ENCODE measurements at places on chromosomes 3 and 15.

GRCh38 chr15:76344893-76345582 is 8.5 kb downstream of the ISL2 start:
- no peak overlapping the region for H3K27ac ChIP-seq
- no peak for DNase-seq
- no peaks in the 10 kb centered on the region for H3K36me3 ChIP-seq

DNA sequence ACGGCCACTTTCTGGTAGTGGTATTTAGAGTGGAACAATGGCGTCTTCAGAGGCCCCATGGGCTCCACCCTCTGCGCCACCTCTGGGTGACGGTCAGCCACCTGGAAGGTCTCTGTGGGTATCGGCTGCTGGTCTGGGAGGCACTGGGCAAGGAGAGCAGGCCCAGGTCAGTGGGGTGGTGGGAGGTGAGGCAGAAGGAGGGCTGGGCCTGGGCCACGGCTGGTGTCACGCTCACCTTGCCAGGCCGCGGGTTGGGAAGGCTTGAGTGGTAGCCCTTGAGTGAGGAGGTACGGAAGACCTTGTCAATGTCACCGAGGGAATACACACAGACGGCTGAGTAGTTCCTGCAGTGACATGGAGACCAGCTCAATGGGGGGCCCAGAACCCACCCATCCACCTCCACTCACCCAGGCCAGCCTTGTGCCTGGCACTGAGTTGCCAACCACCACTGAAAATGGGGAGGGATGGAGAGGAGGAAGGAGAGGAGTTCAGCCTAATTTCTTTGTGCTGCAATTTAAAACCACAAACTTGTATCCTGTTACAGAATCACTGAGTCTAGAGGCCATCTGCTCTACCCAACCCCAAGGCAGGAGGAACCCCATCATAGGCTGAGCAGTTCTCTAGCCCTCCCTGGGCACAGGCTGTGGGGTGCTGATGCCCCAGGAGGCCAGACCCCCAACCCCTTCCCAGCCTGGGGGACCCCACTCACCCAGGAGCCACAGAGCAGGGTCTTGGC is 19.0 kb downstream of the SEMA7A start:
- H3K27ac ChIP-seq = no peak overlapping the region
- H3K4me3 ChIP-seq = no peak overlapping the region
- peaks cover 4% of the 10 kb centered on the region for H3K4me1 ChIP-seq
- H3K36me3 ChIP-seq = peaks cover 17% of the 10 kb centered on the region

DNA sequence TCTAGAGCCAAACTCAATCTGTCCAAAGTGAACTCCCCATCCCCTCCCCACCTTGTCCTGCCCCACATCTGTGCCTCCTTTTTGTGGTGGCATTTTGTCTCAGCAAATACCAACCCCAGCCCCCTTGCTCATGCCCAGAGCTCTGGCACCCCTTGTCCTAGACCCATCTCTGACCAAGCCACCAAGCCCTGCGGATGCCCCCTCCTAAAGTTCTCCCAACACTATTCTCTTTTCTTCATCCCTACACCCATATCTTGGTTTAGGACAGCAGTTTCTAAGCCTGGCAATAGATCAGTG is 17.7 kb downstream of the ACAA1 start:
- H3K27ac ChIP-seq = no peak overlapping the region
- H3K4me3 ChIP-seq = no peak overlapping the region
- no peaks in the 10 kb centered on the region for H3K27me3 ChIP-seq
- peaks cover 6% of the 10 kb centered on the region for H3K36me3 ChIP-seq
- DNase-seq = no peak
- no peaks in the 10 kb centered on the region for H3K4me1 ChIP-seq

DNA sequence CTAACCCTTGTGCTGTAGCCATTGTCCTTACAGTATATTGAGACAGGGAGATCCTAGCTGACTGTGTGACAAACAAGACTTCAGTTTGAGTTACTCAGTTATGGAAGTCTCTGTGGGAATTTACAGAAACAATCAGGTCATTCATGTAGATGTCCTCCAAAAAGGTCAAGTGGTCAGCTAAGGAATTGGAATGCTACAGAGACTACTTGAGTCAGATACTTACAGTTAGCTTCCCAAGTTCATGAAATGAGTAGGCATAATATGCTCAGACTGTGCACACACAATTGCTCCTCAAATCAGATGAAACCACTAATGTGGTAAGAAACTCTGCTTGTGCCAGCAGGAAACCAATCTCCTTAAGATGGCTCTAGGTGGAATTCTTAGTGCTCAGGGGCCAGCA is 985.7 kb downstream of the NSUN3 start:
- no peak for DNase-seq
- H3K27ac ChIP-seq = no peak overlapping the region
- H3K4me3 ChIP-seq = no peak overlapping the region
- H3K36me3 ChIP-seq = no peaks in the 10 kb centered on the region

DNA sequence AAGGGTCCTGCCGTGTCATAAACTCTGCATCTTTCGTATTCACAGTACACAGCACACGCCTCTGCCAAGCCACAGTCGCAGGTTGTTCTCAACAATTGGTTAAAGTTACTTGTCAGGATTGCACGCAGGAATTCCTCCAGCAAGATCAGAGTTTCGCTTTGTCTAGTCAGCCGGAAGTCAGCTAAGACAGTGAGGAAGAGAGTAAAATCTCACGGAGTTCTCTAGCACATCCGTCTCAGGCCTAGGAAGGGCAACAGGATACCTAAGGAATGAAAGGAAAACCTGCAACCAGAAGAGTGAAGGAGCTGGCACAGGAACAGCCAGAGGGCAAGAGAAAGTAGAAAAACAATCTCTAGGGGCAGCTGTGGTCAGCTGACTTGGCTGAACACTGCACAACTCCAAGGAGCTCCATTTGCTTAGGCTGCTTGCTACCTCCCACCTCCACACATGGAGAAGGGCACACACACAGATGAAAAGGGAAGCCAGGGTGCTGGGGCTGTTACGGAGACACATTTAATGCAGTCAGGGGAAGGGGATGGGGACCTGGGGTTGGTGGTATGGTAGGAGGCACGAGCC is 23.7 kb downstream of the RORA start:
- no peak overlapping the region for H3K4me3 ChIP-seq
- H3K4me1 ChIP-seq = no peaks in the 10 kb centered on the region
- no peak overlapping the region for H3K27ac ChIP-seq
- DNase-seq = peak; percentile 65
- no peaks in the 10 kb centered on the region for H3K27me3 ChIP-seq

DNA sequence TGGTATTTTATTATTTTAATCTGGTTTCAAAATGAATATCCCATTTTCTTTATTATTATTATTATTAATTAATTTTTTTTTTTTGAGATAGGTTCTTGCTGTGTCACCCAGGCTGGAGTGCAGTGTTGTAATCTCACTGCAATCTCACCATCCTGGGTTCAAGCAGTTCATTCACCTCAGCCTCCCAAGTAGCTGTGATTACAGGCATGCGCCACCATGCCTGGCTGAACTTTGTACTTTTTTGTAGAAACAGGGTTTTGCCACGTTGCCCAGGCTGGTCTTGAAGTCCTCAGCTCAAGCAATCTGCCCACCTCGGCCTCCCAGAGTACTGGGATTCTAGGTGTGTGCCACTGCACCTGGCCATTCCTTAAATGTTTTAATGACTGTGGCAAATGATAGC is 28.6 kb downstream of the DAG1 start:
- DNase-seq = no peak
- H3K4me1 ChIP-seq = peaks cover 9% of the 10 kb centered on the region
- H3K36me3 ChIP-seq = no peaks in the 10 kb centered on the region
- no peak overlapping the region for H3K27ac ChIP-seq
- H3K27me3 ChIP-seq = no peaks in the 10 kb centered on the region

GRCh38 chr15:32763295-32763694 is 45.5 kb downstream of the GREM1 start:
- no peaks in the 10 kb centered on the region for H3K27me3 ChIP-seq
- H3K36me3 ChIP-seq = no peaks in the 10 kb centered on the region
- no peak overlapping the region for H3K4me3 ChIP-seq

DNA sequence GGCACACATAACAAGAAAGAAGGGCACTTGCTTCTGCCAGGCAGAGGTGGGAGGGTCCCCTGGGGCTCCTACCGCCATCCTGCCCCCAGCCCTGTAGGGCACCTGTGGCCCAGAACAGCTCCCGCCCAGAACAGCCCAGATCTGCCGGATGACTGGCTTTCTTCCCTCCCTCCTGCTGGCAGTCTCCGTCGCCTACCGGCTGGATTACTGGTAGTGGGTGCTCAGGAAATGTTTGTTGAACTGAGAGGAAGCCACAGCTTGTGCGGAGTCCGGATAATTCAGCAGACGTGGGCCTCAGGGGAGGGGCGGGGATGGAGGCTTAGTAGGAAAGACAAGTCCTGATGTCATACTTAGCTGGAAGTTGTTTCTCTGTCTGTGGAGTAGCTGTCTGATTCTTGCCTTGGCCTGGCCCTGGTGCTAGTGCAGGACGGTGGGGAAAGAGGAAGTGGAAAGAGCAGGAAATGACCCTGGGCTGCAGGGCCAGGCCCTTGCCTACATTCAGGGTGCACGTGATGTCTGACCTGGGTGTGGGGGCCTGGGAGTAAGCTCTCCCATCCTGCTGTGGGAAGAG is 6.7 kb downstream of the CCDC9B start:
- H3K4me1 ChIP-seq = peaks cover 18% of the 10 kb centered on the region
- peak; percentile 60 for DNase-seq
- H3K36me3 ChIP-seq = peaks cover 24% of the 10 kb centered on the region
- H3K27me3 ChIP-seq = no peaks in the 10 kb centered on the region
- H3K4me3 ChIP-seq = no peak overlapping the region
- peak overlapping the region; percentile 32 for H3K27ac ChIP-seq

- no peaks in the 10 kb centered on the region for H3K36me3 ChIP-seq
- peak; percentile 59 for DNase-seq
- H3K4me1 ChIP-seq = peaks cover 7% of the 10 kb centered on the region
- no peak overlapping the region for H3K4me3 ChIP-seq
- no peaks in the 10 kb centered on the region for H3K27me3 ChIP-seq
Observed at GRCh38 chr3:38992117-38992760, 59.5 kb downstream of the SCN11A start.

DNA sequence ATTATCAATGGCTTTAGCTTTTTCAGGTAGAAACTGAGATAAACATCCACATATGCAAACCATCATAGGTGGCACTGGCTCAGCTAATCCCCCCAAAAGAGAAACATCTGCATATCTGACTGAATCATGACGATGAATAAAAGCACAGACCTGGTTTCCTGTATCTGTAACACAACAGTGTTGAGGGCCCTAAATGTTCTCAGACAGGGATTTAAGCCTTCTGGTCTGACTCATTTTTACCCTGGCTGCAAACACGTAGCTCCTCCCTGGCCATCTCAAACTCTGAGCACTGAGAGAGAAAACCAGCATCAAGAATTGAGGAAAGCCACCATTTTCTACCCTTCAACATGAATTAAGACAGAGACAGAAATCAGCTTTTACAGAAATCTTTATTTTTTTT is 35.2 kb downstream of the GLB1 start:
- H3K27ac ChIP-seq = no peak overlapping the region
- H3K27me3 ChIP-seq = no peaks in the 10 kb centered on the region
- no peaks in the 10 kb centered on the region for H3K4me1 ChIP-seq
- no peak overlapping the region for H3K4me3 ChIP-seq

DNA sequence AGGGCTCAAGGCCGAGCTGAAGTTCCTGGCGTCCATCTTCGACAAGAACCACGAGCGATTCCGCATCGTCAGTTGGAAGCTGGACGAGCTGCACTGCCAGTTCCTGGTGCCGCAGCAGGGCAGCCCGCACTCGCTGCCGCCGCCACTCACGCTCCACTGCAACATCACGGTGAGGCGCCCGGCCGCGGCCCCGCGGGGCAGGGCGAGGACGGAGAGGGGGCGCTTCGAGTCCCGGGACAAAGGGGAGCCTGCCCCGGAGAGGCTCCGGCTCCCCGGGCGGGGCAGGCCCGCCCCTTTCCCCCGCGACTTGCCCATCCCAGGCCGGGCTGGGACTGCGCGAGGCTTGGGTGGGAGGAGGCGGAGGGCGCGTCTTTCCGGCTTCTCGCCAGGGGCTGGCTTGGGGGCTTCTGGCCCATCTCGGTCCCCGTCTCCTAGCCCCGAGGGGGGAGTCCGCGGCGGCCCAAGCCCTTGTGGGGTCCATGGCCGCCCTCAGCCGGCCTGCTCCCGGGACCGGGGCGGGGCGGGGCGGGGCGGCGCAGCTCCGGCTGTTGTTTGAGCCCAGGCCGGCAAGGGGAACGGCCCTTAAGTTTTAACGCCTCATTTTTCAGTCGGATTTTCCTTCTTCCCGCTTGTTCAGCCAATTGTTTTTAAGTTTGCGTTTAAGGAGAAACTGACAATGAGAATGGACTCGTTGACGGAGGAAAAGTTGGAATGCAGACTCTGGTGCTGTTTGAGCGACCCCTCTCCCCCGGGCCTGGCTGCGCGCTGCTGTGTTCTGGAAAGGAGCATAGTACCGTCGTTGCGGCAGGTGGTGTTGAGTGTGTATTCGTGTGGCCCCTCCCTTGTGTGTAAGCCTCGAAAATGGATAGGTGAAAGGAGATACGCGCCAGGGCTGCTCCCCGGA is 683 bp downstream of the UBE2Q2 start:
- DNase-seq = peak; percentile 56
- H3K27ac ChIP-seq = peak overlapping the region; percentile 84
- peak overlapping the region; percentile 97 for H3K4me3 ChIP-seq
- H3K27me3 ChIP-seq = no peaks in the 10 kb centered on the region
- H3K4me1 ChIP-seq = peaks cover 7% of the 10 kb centered on the region

DNA sequence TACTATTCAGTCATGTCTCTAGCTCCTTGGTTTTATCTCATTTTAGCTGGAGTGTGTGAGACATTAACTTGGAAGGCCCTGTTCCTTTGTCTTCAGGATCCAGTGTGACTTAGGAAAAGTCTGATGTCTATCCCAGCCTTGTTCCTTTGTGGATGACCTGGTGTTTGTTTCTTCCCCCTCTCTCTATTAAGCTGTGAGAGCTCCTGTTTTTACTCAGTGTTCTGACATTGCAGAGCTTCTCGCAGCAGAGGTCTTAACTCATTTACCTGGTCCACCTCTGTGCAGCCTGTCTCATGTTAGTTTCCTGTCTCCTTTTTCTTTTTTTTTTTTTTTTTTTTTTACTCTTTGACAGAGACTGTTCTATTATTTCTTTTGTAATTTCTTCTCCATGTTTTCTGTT is 43.1 kb downstream of the KLF13 start:
- H3K4me3 ChIP-seq = no peak overlapping the region
- no peaks in the 10 kb centered on the region for H3K27me3 ChIP-seq
- H3K36me3 ChIP-seq = peaks cover 3% of the 10 kb centered on the region
